ENCODE measurements at places on chromosomes 2 and 18.

DNA sequence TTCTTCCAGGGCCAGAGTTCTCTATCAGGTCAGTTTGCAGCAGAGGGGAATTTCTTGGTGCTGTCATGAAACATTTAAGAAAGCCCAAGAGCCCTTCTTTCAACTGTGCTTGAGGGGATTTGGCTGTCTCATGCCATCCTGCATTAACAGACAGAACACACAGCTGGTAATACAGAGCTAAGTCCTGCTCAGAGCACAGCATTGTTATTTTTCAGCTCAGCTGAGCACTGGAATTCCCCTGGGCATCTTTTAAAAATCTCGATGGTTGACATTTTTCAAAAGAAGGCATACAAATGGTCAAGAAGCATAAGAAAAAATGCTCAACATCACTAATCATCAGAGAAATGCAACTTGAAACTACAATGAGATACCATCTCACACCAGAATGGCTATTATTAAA lies 14.9 kb upstream of the IL1R2 start:
- no peak for DNase-seq

GRCh38 chr2:102112692-102113665 lies 29.6 kb upstream of the IL1R1 start:
- peak; percentile 69 for DNase-seq

- no peak for DNase-seq
These were observed 54.4 kb downstream of the TNS1 start for GRCh38 chr2:217948351-217948791.

- peak; percentile 91 for DNase-seq
These were observed 131.5 kb downstream of the SOCS6 start for GRCh38 chr18:70420146-70420898.

GRCh38 chr2:212197776-212198175 lies 340.8 kb downstream of the ERBB4 start:
- no peak for DNase-seq

GRCh38 chr2:121094101-121094500 lies 190.9 kb downstream of the TFCP2L1 start:
- DNase-seq = peak; percentile 21

- peak; percentile 40 for DNase-seq
These were observed 389.8 kb downstream of the FIGN start for GRCh38 chr2:163345795-163346573.

- no peak for DNase-seq
These were observed 198.6 kb downstream of the TFCP2L1 start for GRCh38 chr2:121086450-121086849.

DNA sequence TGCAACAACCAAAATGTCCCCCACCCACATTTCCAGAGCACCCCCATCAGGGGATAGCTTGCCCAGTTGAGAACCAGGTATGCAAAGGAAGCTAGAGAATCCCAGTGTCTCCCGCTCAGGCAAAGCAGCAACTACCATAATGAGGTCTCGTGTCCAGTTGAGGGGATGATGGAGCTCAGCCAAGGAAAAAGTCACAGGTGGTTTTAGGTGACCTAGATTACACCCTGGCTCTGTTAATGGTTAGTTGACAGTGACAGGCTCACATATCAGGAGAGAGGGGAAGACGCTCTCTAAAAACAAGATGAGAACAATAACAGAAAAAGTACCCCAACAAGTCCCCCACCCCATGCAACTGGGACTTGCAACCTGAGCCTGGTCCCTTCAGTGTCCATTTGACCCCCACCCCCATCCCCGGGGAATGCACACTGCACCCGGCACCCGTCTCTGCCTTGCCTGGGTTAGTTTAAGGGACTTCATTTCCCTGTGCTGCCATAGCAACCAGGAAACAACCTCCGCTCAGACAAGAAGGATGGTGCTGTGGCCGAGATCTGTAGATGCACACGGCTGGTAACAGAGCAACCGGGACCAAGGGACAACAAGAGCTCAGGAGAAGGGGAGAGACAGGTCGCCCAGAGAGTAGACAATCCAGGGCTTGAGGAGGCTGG lies at the start of gene KIAA2012:
KIAA2012 (plus strand) TSS at position 519 of the 665 bp plus-strand sequence. CDS start 373 bp downstream, outside the sequence.
- no peak for DNase-seq

- no peak for DNase-seq
These were observed 206.0 kb upstream of the SPRED2 start for GRCh38 chr2:65638443-65638842.

DNA sequence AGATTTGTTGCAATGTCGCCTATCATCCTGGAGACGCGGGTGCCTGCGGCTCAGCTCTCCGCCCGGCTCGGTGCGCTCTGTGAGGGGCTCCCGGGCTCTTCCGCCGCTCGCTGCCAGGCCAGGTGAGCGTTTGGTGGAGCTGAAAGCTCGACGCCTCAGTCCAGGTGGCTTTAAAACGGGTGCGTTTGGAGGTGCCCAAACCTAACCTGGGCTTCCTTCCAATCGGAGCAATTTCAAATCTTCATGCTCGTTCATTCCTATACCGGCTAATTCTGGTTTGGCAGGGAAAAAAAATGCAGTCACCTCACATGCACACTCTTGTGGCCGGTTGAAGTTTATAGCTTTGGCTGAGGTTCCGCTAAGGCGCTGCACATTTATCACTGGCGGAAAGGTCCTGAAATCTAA lies at the start of gene SLC16A14:
SLC16A14 (minus strand) TSS at position 274 of the 405 bp plus-strand sequence. CDS start 9,572 bp downstream, outside the sequence.
- DNase-seq = peak; percentile 12

GRCh38 chr2:86033751-86034692 lies 71.7 kb downstream of the POLR1A start:
- no peak for DNase-seq
